ENCODE measurements at places on chromosomes 5 and 9.

DNA sequence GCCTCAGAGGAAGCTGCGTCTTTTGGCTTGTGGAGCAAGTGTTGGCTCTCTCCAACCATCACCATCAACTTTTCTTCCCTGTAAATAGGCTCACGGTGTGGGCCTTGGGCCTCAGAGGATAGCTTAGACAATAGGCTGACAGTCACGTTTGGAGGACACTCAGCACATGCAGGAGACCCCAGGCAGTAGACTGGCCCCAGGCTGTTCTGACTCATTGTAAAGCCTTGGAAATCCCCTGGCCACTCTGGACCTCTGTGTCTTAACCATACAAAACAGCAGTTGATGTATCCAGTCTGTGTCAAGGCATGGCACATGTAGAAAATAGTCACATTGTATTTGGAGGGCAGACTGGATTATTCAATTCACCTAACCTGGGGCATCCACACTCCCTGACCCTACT is 18.6 kb downstream of the CD74 start:
- DNase-seq = no peak

DNA sequence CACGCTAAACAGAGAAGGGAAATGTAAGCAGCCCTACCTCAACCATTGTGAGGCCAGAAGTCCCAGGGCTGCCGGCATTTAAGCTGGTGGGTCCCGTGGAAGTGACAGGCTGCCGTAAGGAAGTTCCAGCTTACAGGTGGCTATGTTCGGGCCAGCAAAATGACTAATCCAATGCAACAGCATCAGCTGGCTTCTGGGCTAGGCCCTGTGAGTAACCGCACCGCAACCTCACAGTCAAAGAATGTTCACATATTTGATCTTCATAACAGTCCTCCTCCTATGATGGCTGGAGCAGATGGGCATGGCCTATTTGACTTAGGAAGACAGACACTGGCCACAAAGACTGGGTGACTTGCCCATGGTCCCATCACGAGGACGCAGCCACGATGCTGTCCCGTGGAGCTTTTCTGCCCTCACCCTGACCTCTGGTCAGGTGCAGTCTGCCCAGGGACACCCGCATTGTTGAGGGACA is 88.2 kb downstream of the LIFR start:
- no peak for DNase-seq

DNA sequence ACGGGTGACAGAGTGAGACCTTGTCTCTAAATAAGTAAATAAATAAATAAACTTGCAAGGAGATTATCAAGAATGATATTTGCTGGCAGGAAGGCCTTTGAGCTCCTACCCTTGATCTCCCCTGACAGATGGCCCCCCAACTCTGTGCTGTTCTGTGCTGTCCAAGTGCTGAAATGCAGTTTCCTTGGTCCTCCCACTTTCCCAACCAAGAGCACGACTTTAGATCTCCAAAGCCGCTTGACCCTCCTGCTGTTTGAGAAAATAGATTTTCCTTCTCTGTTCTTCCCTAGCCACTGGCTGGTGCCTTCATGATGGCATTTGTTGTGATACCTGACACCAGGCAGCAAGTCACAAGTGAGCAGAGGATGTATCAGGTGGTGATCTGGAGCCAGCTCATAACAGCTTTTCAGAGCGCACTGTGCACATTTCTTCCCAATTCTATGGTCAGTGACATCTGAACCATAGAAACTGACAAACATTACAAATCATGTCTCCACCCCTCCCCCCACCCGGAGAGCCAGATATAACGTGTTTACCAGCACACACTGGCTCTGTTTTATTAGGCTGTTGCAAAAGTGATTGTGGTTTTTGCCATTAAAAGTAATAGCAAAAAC is 80.0 kb upstream of the PUM3 start:
- no peak for DNase-seq

DNA sequence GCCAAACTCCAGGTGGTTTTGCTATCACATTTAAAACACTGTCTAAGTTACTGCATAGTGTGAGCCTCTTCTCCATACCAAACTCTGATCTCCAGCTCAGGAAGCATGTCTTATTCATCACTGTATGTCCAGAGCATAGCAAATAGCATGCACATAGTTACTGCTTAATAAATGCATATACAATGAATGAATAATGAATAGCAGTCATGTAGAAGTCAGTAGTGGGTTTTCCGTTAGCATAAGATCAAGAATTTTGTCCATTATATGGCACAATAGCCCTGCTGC is 329.4 kb downstream of the ARRDC3 start:
- DNase-seq = no peak

- DNase-seq = no peak
Measured at GRCh38 chr9:79559495-79560181, 12.1 kb upstream of the TLE4 start.

- DNase-seq = no peak
Measured at GRCh38 chr9:119853126-119853525, 483.9 kb upstream of the BRINP1 start.

DNA sequence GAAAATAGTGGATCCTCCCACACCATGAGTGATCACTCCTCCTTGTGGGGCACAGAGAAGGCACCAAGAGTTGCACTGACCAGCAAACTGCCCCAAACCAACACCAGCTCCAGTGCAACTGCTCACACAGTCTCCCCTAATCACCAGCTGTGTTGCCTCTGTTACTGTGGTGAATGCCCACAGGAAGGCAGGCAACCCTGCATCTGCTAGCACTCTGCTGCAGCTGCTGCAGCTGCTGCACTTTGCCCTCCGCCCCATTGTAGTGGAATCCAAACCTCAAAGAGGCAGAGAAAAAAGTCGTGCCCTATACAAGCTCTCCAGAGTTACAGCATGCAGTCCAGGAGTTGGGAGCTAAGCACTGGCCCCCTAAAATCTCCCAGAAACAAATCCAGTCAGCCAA is 339.6 kb downstream of the TRIM36 start:
- no peak for DNase-seq

DNA sequence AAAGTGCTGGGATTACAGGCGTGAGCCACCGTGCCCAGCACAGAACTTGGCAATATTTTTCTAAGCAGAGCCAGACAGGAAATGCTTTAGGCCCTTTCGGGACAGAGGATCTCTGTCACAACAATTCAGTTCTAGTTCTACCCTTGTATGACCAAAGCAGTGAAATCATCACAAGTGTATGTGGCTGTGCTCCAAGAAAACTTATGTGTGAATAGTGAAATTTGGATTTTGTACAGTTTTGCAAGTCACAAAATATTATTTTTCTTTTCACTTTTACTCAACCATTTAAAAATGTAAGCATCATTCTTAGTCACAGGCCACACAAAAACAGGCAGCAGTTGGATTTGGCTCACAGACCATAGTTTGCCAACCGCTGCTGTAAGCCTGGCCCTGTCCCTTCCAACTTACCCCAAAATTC is 20.4 kb upstream of the PRUNE2 start:
- DNase-seq = no peak
